ENCODE measurements at places on chromosomes 7 and 10. TPM values are rescaled to one million over a fixed set of nuclear protein-coding genes. Genes with fewer than 3 reads are reported as not detected.

AQP1 gene
- 0.10 TPM for total RNA-seq

H2BK1 gene
- total RNA-seq: not detected

DNA sequence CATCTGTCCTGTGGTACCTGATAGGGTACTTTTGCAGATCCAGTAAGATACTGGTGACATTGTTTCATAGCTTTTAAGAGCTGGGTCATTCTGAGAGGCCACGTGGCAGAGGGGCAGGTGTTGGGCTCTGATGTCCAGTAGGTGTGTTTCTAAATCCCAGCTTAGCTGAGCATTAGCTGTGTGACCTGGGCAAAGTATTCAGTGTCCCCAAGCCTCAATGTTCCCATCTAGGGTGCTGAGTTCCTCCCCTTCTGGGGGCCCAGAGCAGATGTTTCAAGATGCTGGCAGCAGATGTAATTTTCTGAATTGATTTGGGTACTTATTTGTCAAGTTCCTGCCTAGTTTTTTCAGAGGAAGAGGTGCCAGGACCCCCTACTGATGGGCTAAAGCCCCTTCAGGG lies 52.9 kb downstream of the NEURL1 start:
- H3K4me3 ChIP-seq: no peak overlapping the region
- H3K36me3 ChIP-seq: no peaks in the 10 kb centered on the region
- no peak overlapping the region for H3K27ac ChIP-seq
- H3K27me3 ChIP-seq: peaks cover 4% of the 10 kb centered on the region
- peaks cover 13% of the 10 kb centered on the region for H3K4me1 ChIP-seq
- DNase-seq: no peak

- H3K4me1 ChIP-seq: peaks cover 35% of the 10 kb centered on the region
- peaks cover 35% of the 10 kb centered on the region for H3K36me3 ChIP-seq
- H3K27me3 ChIP-seq: no peaks in the 10 kb centered on the region
These were observed 70.1 kb downstream of the AMZ1 start for GRCh38 chr7:2757904-2758672.

ITGA8 gene
- not detected for total RNA-seq

DNA sequence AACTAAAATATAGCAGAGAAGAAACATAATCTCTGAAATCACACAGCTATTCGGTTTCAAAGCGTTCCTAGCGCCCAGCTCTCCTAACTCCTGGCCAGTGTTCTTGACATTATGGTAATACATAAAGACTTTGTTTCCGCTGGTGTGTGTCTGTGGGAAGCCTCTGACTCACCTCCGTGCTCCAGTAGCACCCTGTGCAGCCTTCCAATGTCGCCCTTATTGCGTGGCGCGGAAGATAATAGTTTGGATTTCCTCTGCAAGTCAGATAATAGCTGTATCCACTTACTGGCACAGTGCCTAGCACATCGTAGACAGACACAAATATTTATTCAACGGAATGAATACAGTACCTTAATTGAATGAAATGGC lies 570 bp downstream of the BMS1 start:
- peak overlapping the region; percentile 90 for H3K27ac ChIP-seq
- H3K4me3 ChIP-seq: peak overlapping the region; percentile 86
- peaks cover 11% of the 10 kb centered on the region for H3K4me1 ChIP-seq
- H3K27me3 ChIP-seq: no peaks in the 10 kb centered on the region
- peaks cover 15% of the 10 kb centered on the region for H3K36me3 ChIP-seq

- H3K4me3 ChIP-seq: no peak overlapping the region
- H3K27me3 ChIP-seq: peaks cover 17% of the 10 kb centered on the region
- DNase-seq: no peak
- H3K27ac ChIP-seq: no peak overlapping the region
- no peaks in the 10 kb centered on the region for H3K36me3 ChIP-seq
These were observed 9.0 kb upstream of the WIPF3 start for GRCh38 chr7:29797112-29797944.

DNA sequence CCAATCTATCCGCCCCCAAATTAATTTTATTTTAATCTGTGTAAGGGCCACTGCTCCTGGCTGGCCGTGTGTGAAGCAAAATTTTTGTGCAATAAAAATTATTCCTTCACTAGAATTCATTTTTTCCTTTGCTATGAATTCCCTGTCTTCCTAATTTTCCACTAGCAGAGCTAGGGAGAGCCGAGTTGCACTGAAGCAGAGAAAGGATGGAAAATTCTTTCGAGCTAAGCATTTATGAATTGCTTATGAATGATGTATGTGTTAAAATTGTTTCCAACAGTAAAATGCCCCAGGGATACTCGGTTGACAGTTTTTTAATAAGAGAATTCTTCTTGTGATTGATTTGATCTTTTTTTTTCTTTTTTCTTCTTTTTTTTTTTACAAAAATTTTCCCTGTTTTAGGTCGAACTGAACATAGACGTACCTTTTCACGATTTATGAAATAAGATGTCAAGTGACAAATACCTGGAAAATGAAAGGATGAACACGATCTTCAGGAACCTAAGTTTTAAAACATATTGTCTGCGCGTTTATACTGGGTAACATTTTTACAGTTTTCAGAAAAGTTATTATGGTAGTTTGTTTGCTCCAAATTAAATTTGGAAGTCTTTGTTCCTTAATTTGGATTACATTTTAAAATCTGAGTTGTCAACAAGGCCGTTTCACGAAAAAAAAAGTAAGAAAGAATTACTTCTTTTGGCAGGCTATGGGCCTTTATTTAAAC lies 288.8 kb upstream of the NFE2L3 start:
- DNase-seq: no peak
- peaks cover 13% of the 10 kb centered on the region for H3K36me3 ChIP-seq
- H3K4me3 ChIP-seq: peak overlapping the region; percentile 53
- peaks cover 21% of the 10 kb centered on the region for H3K4me1 ChIP-seq

DNA sequence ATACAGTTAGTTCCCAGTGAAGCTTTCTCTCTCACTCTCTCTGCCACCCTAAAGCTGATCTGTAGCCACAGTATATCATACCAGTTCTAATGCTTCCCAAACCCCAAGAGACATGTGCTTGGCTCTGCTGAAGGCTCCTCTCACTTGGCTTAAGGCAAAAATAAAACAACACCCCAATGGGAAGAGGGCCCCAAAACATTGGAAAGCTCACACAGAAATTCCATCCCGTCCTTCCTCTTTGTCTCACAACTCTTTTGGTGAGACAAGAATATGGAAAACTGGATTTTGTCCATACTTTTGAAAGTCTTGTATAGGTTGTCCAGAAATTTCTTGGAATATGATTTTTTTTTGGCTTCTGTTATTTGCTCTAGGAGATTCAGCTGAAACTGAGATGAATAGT lies 56.1 kb upstream of the WNT16 start:
- no peak overlapping the region for H3K4me3 ChIP-seq
- peaks cover 6% of the 10 kb centered on the region for H3K4me1 ChIP-seq
- no peak for DNase-seq
- peaks cover 1% of the 10 kb centered on the region for H3K36me3 ChIP-seq

DNA sequence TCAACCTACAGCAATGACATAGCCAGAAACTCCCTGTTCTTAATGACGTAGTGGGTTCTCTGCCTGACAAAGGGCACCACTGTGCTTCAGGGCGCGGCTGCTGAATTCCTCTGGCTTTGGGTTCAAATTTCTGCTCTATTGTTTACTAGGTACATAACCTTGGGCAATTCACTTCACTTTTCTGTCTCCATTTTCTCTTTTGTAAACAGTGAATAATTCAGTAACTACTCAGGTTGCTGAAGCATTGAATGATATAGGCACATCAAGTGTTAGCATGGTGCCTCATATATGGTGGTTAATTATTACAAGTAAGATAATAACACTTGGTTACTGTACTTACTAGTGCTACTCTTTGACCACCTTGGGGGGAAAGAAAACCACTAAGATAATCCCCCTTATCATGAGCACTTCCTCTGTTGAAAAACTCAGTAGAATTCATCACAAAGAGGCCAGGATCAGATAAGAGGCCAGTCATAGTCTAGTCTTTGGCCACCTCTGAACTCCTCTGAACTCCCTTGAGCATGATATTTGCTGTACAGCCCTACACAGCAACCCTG lies 92.0 kb upstream of the AHR start:
- no peaks in the 10 kb centered on the region for H3K36me3 ChIP-seq
- H3K4me1 ChIP-seq: no peaks in the 10 kb centered on the region
- no peaks in the 10 kb centered on the region for H3K27me3 ChIP-seq

GRCh38 chr10:131213741-131214505 lies 97.6 kb downstream of the TCERG1L start:
- DNase-seq: no peak
- H3K4me1 ChIP-seq: no peaks in the 10 kb centered on the region
- H3K4me3 ChIP-seq: no peak overlapping the region
- no peaks in the 10 kb centered on the region for H3K36me3 ChIP-seq

GRCh38 chr10:51861731-51862130 lies 162.3 kb upstream of the CSTF2T start:
- H3K27ac ChIP-seq: no peak overlapping the region
- DNase-seq: no peak
- no peaks in the 10 kb centered on the region for H3K27me3 ChIP-seq

DNA sequence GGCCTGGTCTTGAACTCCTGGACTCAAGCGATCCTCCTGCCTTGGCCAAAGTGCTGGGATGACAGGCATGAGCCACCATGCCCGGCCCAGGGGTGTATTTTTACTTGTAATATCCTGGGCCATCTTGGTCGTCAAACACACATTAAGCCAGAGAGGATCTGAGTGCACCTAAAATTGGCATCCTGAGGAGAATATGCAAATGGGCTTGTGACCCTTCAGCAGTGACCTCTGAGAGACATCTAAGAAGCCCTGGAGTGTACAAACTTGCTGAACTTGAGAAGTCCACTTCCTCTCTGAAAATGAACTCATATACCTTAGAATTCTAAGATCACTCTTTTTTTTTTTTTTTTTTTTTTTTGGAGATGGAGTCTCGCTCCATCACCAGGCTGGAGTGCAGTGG lies 372.0 kb upstream of the C7orf33 start:
- H3K4me3 ChIP-seq: no peak overlapping the region
- no peaks in the 10 kb centered on the region for H3K4me1 ChIP-seq
- no peak overlapping the region for H3K27ac ChIP-seq
- peaks cover 9% of the 10 kb centered on the region for H3K27me3 ChIP-seq
- H3K36me3 ChIP-seq: no peaks in the 10 kb centered on the region

TWIST1 gene
- total RNA-seq: not detected

GRCh38 chr7:46551603-46552002 lies 630.5 kb upstream of the IGFBP3 start:
- H3K4me1 ChIP-seq: no peaks in the 10 kb centered on the region
- no peaks in the 10 kb centered on the region for H3K27me3 ChIP-seq
- no peak overlapping the region for H3K27ac ChIP-seq
- DNase-seq: no peak
- H3K36me3 ChIP-seq: no peaks in the 10 kb centered on the region

ACTL6B gene
- not detected for total RNA-seq

DNA sequence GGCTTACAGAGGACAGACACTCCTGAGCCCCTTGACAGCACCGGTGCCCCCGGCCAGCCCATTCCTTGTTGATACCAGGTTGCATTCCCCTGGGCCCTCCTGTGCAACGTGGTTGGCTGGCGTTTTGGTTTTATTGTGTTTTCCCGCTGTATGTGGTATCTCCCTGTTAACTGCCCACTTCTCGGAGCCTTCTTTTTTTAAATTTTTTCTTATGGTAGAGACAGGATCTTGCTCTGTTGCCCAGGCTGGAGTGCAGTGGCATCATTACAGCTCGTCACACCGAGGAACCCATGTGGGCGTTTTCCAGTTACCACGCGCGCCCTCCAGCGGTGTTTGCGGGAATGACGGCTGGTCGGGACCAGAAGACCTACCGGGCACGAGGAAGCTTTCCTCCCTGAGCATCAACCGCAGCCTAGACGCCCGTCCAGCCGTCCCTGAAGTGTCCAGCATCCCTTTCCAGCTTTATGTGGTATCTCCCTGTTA lies 16.9 kb upstream of the ZFAND2A start:
- DNase-seq: peak; percentile 82
- H3K27ac ChIP-seq: peak overlapping the region; percentile 71
- peaks cover 38% of the 10 kb centered on the region for H3K27me3 ChIP-seq

DNA sequence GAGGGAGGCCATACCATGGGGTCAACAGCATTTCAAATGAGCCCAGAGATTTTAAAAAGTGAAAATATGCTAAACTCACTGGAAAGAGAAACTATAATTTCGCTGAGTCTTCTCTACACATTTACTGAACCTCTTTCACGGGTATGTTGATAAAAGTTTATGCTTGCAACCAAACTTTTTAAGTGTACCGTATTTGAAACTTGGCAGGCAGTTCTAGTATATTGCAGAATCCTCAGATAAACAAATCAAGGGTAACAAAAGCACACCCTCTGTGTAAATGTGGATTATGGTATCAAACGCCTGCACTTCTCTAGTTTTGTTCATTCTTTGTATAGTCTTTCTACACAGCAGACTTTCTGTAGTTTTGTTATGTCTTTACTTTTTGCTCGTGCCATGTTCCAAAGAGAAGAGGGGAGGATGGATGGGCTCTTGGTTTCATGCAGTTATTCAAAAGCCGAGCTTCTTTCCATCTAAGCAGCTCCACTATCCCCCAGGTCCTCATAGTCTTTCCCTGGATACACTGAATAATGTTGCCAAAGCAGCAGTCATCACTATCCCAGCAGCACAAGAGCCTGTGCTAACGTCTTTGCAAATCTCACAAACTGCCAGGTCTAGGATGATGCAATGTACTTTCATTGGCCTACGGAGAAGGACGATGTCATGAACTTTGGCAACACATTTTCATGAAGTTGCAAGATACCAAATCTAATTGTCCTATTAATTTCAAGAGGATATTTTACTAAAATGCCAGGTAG lies 131.2 kb downstream of the MPP7 start:
- no peak overlapping the region for H3K27ac ChIP-seq
- no peaks in the 10 kb centered on the region for H3K27me3 ChIP-seq
- DNase-seq: no peak
- H3K4me1 ChIP-seq: peaks cover 20% of the 10 kb centered on the region

NKX2-3 gene
- not detected for total RNA-seq

UCN3 gene
- not detected for total RNA-seq

- H3K4me3 ChIP-seq: no peak overlapping the region
- no peaks in the 10 kb centered on the region for H3K4me1 ChIP-seq
- no peak for DNase-seq
- H3K27me3 ChIP-seq: no peaks in the 10 kb centered on the region
- no peak overlapping the region for H3K27ac ChIP-seq
These were observed 527.6 kb downstream of the PHTF2 start for GRCh38 chr7:78326189-78326588.

- no peak overlapping the region for H3K27ac ChIP-seq
- H3K4me1 ChIP-seq: no peaks in the 10 kb centered on the region
- peaks cover 11% of the 10 kb centered on the region for H3K27me3 ChIP-seq
- H3K36me3 ChIP-seq: no peaks in the 10 kb centered on the region
- no peak overlapping the region for H3K4me3 ChIP-seq
These were observed 171.5 kb downstream of the C7orf25 start for GRCh38 chr7:42740408-42740807.

- no peak overlapping the region for H3K27ac ChIP-seq
- DNase-seq: no peak
- no peaks in the 10 kb centered on the region for H3K4me1 ChIP-seq
- no peak overlapping the region for H3K4me3 ChIP-seq
These were observed 29.4 kb downstream of the NUDT1 start for GRCh38 chr7:2271273-2272026.

FAM25G gene
- total RNA-seq: not detected

WDR37 gene
- 14.2 TPM for total RNA-seq

GSTO2 gene
- total RNA-seq: 1.5 TPM

GRCh38 chr7:110507369-110507768 lies 583.6 kb upstream of the LRRN3 start:
- peaks cover 2% of the 10 kb centered on the region for H3K4me1 ChIP-seq
- no peaks in the 10 kb centered on the region for H3K27me3 ChIP-seq
- H3K4me3 ChIP-seq: no peak overlapping the region
- no peak for DNase-seq
- H3K27ac ChIP-seq: no peak overlapping the region
- H3K36me3 ChIP-seq: no peaks in the 10 kb centered on the region

SLC26A5 gene
- not detected for total RNA-seq
